Uterus (tissue), 4 donors: ENCODE measurements at places on chromosomes 7 and 10. TPM values are rescaled to one million over a fixed set of nuclear protein-coding genes. Genes with fewer than 3 reads are reported as not detected.

DNA sequence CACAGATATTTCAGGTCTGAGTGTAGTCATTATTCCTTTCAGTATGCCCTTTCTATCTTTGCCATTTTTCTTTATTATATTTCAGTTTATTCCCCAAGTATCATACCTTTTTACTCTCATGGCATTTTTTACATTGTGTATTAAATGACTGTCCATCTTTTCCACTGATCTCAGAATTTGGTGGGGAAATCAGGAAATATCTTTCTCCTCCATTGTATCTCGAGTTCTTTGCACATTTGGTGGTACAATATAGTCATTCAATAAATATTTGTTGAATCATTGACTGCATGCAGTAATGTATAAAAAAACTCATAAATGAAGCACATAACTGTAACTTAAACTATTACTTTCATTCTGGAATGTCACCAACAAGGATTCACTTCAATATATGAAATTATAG lies 354.7 kb downstream of the HGF start:
- no peak overlapping the region for H3K4me3 ChIP-seq
- no peak overlapping the region for H3K27ac ChIP-seq
- H3K27me3 ChIP-seq: no peaks in the 10 kb centered on the region
- no peaks in the 10 kb centered on the region for H3K4me1 ChIP-seq
- no peaks in the 10 kb centered on the region for H3K36me3 ChIP-seq

PBLD gene
- total RNA-seq: 6.1 TPM

ITGA8 gene
- 46.1 TPM for total RNA-seq

DNA sequence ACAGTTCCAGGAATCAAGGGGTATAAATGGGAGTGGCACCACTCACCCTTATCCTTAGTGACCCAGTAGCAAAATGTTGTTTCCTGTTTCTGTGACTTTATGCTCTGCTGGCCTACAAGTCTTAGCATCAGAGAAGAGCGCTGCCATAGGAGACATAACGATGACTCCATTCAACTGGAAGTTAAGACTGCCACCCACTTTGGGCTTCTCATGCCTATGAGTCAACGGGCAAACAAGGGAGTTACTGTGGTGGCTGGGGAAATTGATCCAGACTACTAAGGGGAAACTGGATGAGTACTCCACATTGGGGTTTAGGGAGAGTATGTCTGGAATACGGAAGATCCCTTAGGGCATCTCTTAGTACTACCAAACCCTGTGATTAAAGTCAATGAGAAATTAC lies 40.6 kb upstream of the PIK3CG start:
- no peaks in the 10 kb centered on the region for H3K27me3 ChIP-seq
- no peaks in the 10 kb centered on the region for H3K4me1 ChIP-seq
- no peak for DNase-seq
- no peak overlapping the region for H3K27ac ChIP-seq
- H3K36me3 ChIP-seq: no peaks in the 10 kb centered on the region
- no peak overlapping the region for H3K4me3 ChIP-seq

INMT gene
- 11.8 TPM for total RNA-seq

- no peaks in the 10 kb centered on the region for H3K27me3 ChIP-seq
- H3K27ac ChIP-seq: peak overlapping the region; percentile 74
- H3K4me1 ChIP-seq: peaks cover 20% of the 10 kb centered on the region
- no peak for DNase-seq
These were observed 76.6 kb downstream of the TCF7L2 start for GRCh38 chr10:113026679-113027078.

GRCh38 chr7:142579946-142580345 lies 169.3 kb upstream of the PRSS1 start:
- H3K4me3 ChIP-seq: no peak overlapping the region
- H3K27me3 ChIP-seq: no peaks in the 10 kb centered on the region
- no peak overlapping the region for H3K27ac ChIP-seq
- H3K36me3 ChIP-seq: no peaks in the 10 kb centered on the region
- H3K4me1 ChIP-seq: no peaks in the 10 kb centered on the region

ANKRD30A gene
- total RNA-seq: not detected

DPYSL4 gene
- total RNA-seq: 1.5 TPM

- H3K4me1 ChIP-seq: no peaks in the 10 kb centered on the region
- no peaks in the 10 kb centered on the region for H3K27me3 ChIP-seq
These were observed 31.3 kb downstream of the GNAT3 start for GRCh38 chr7:80480566-80480965.

CDNF gene
- 9.1 TPM for total RNA-seq

DNA sequence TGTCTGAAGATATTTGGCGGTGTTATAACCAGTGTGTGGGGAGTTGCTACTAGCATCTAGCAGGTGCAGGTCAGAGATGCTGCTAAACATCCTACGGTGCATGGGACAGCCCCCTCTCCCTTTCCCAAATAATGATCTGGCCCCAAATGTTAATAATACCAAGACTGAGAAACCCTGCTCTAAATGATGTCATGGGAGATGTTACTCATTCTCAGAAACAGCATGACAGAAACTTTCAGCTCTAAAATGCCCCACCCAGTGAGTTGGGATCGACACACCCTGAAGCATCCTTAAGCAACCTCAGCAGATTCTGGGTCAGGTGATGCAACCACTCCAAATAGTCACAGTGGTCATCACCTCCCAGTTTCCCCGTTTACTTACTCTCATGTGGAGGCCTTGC lies 108.8 kb upstream of the MPP7 start:
- no peak for DNase-seq
- H3K4me3 ChIP-seq: no peak overlapping the region
- H3K4me1 ChIP-seq: no peaks in the 10 kb centered on the region
- no peaks in the 10 kb centered on the region for H3K27me3 ChIP-seq
- no peaks in the 10 kb centered on the region for H3K36me3 ChIP-seq
